GM12865 (cell line): ENCODE measurements at places on chromosomes 3 and 15.

- DNase-seq = peak; percentile 18
Measured at GRCh38 chr3:186825294-186825821, 17.2 kb upstream of the ADIPOQ start.

DNA sequence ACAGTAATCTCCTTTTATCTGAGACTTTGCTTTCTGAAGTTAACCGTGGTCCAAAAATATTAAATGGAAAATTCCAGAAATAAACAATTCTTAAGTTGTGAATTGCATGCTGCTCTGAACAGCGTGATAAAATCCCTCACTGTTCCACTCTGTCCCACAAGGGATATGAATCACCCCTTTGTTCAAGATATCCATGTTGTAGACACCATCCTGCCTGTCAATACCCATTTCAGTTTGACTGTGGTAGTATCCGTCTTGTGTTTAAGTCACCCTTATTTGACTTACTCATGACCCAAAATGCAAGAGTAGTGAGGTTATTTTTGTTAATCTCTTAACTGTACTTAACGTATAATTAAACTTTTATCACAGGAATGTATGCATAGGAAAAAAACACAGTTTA, 435.0 kb downstream of the SHQ1 start:
- no peak for DNase-seq

GRCh38 chr15:88701561-88702095, 62.8 kb downstream of the ISG20 start:
- peak; percentile 57 for DNase-seq

DNA sequence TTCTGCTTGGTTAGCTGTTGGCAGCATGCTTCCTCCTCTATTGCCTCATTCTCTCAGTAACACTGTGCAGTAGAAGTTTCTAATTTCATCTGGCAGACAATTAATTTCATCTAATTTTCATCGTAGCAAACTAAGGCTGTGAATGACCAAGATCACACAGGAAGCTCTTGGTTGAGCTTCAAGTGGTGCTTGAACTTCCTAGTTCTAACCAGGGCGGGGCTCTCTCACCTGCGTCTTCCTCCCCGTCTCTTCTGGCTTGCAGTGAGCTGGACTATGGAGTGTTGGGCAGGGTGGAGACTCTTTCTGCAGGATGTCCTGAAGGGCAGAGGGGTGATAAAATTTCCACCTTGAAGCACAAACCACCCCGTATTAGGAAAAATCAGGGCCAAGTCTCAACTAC, 2.0 kb upstream of the IL16 start:
- no peak for DNase-seq

GRCh38 chr3:128553560-128553959, 60.6 kb upstream of the GATA2 start:
- DNase-seq = no peak

GRCh38 chr15:77483425-77484140, 62.9 kb downstream of the HMG20A start:
- DNase-seq = no peak

- peak; percentile 52 for DNase-seq
Measured at GRCh38 chr15:59292442-59293151, 80.1 kb downstream of the MYO1E start.

DNA sequence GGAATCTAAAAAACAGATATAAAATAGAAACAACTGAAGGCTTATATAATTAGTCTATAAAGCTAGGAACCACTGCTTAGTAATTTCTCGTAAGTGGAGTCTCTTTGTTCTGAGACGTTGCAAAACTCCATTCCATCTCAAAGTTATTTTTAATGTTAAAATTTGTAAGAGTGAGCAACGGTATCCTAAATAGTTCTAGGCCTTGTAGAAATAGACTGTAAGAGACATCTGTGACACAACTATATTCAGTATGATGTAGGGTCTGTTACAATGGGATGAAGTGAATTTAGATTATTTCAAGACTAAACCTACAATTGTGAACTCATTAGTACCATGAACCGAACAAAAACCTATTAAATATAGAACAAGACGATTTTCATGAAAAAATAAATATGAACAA, 57.2 kb downstream of the UBE3A start:
- DNase-seq = no peak

DNA sequence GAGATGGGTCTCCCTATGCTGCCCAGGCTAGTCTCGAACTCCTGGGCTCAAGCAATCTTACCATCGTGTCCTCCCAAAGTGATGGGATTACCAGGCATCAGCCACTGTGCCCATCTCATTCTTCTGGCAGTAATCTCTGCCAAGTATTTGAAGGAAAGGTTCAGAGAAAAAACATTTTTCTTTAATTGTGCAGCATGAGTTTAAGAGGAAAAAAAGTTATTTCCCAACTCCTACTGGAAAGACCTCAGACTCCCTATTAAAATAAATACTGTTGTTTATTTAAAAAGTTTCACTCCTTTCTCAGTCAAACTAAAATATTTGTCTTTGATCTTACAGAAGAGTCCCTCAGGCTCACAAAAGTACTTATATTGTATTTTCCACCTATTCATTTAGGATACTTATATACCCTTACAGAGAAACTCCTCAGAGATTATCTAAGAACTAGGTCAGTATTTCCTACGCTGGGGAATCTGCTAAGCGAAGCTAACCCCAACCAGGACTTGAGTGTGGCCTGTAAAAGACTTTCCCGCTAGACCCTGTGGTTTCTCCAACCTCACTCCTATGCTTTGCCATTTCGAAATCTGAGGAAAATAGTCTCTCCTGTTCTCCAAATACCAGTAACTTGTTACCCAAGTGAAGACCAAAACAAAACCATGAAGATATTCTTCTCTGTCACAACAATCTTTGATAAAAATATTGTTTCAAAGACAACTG, 28.7 kb downstream of the WWTR1 start:
- DNase-seq = no peak

- DNase-seq = no peak
Measured at GRCh38 chr3:5531741-5532290, 344.3 kb downstream of the EDEM1 start.

DNA sequence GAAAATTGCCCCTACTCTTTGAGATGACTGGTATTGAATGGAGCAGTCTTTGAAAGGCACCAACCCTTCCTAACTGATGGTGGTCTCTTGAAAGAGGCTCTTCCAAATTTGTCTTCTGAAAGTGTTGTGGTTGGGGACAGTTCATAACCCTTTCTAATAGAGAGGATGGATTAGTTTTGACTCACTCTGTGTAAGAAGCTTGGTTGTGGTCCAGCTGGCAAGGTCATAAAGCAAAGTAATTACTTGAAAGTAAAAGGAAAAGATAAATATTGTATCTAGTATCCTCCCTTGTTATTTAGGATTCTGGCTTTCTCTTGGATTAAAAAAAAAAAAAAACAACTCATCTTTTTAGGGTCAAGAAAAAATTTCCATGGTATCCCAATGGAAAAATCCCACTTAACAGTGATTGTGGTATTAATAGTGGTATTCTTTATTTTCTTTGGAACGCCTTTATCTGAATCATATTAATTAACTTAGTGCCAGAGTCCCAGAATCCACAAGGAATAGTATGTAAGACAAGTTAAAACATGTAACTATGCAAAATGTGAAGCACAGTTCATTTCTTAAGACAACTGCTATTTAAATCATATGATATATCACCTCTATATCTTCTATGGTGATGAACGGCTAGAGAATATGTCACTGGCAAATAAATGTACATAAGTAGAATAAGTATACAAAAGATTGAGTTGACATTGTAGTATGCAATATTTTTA, 469.3 kb upstream of the CDIN1 start:
- no peak for DNase-seq

DNA sequence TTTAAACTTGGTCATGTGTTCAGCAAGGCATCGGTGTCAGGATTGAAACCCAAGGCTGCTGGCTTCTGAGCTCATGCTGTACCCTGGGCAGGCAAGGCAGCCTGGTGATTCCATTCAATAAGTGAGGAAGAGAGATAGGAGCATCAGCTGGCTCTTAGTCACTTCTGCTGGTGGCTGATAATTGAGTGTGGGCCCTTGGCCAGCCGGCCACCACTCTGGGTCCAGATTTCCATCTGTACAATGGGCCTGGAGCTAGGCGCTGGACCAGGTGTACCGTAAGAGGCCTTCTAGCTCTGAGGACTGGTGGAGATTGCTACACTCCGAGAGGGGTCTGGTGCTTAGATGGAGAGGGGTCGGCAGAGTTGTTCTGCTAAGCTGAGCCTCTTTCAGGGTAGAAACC, 4.3 kb downstream of the CD276 start:
- DNase-seq = no peak

- no peak for DNase-seq
Measured at GRCh38 chr3:13638927-13639326, 90.0 kb downstream of the FBLN2 start.

DNA sequence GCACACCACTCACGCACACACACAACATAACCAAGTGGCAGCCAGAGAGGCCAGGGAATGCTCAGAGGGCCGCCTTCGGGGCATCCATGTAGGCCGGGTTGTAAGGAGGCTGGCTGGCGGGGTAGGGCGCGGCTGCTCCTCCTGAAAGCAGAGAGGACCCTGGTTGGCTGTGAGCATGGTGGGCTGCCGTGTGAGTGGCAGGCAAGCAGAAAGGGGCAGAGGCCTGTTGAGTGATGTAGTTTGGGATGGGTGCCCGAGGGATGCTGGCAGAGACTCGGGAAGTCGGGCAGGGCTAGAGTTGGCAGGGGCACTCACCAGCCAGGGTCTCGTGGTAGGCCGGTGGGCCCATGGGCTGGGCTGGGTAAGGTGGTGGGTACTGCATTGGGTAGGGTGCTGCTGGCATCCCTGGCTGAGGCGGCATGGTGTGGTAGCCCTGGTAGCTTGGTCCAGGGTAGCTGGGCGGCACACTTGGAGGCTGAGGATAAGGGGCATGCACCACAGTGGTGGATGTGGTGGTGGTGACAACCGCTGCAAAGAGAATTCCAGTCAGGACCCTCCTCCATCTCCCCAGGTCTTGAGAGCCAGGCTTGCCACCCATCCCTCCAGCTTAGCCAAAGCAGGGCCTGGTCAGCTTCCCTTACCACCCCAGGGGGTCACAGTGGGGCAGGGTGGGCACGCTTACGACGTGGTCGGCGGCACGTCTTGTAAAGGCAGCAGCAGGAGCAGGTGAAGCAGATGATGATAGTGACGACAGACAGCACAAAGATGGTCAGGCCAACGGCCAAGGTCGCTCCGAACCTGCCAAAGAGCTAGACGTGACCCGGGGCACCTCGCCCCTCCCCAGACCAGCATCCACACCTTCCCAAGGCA, 22.7 kb downstream of the ATRIP start:
- no peak for DNase-seq

- peak; percentile 18 for DNase-seq
Measured at GRCh38 chr15:48875241-48875960, 2.5 kb upstream of the EID1 start.

- DNase-seq = no peak
Measured at GRCh38 chr3:157087373-157087772, 72.6 kb downstream of the CCNL1 start.

GRCh38 chr15:74616366-74616939, 817 bp downstream of the CLK3 start:
- peak; percentile 69 for DNase-seq

- no peak for DNase-seq
Measured at GRCh38 chr3:51940648-51941462, 849 bp downstream of the RRP9 start.

DNA sequence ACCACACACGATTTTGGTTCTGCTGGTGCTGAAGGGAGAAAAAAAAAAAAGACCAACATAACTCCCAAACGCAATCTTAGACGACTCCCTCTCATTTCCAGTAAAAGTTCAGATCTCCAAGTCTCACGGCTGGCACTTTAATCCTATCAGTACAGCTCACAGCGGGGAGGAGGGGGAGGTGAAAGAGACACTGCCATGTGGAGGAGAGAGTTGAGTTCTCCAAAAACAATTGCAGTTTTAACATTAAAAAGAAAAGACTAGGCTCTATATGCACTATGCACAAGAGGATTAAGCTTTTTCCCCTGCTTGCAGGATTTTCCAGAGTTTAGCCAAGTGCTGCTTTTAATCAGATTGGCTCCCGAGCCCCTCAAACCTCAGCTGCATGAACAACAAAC, 16.8 kb downstream of the BMF start:
- DNase-seq = no peak

GRCh38 chr15:94026458-94027304, 204.7 kb upstream of the MCTP2 start:
- no peak for DNase-seq

DNA sequence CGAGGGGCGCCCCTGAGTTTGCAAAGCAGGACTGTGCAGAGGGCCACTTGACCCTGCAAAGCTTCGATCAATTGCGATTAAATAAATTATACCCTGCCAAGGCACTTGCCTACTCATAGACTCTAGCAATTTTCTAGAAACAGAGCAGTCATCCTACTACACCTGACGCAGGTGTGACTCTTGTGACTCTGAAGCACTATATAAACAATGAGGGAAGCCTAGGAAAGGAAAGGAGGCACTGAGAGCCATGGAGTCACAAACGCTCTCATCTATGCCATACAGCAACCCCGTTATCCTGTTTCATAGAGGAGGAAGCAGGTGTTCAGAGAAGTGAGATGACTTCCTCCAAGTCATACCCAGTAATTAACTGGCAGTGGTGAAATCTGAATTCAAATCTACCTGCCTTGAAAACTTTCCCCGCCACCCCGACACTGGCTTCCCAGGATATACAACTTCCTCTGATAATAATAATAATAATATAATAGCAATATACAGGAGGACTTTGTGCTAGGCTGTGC, 14.4 kb downstream of the ARHGEF3 start:
- DNase-seq = no peak

DNA sequence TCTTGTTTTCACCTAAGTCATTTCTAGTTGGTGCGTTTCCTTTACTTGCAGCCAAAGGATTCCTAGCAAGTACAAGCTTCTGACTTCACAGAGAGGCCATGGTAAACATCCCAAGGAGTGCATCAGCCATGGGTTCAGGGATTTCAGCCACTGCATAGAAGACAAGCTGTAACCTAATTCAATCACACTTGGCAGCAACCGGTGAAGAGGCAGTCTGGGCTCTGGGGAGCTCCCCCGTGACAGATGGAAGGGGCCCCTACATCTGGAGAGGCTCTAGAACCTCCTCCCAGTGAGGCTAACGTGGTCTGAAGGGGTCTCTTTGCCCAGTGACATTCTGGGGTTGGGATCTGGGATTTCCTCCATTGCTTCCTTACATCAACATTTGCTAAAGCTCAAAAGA, 8.4 kb upstream of the SNRPA1 start:
- no peak for DNase-seq

DNA sequence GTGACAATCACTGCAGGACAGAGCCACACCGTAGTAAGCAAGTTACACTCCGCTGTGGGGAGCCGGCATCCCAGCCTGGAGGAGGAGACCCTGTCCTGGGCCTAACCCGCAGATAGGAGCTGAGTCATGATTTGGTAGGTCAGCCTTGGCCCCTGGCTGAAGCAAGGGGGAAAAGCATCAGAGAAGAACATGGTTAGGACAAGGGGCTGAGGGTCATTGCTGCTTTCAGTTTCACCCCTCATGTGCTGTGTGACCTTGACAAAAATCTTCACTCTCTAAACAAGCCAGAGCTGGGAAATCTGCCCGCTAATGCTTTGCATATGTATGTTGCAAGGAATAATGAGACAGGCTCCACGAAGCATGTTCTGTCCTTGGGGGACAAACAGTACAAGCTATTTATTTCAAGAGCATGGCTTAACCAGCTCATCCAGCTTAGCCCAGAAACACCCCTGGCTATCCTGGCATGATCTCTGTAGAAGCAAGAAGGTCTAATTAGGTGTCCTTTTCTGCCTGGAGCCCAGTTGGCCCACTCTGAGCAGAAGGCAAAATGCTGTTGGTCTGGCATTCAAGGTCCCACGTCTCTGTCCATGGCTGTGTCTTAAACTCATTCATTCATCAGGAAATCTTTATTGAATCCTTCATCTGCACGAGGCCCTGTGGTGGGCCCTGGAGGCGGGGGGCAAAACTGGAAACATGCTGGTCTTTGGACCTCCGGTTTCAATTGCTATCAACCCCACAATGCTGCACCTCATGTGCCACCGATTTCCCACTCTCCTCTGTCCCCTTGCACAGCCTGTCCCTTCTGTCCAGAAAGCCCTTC, 221.3 kb upstream of the LYSMD4 start:
- DNase-seq = no peak
